Lower lobe of right lung (tissue), 2 donors: ENCODE measurements at places on chromosomes 3 and 15. TPM values are rescaled to one million over a fixed set of nuclear protein-coding genes. Genes with fewer than 3 reads are reported as not detected.

- peak; percentile 47 for DNase-seq
Observed at GRCh38 chr15:56919609-56920366, 1.3 kb downstream of the TCF12 start.

DNA sequence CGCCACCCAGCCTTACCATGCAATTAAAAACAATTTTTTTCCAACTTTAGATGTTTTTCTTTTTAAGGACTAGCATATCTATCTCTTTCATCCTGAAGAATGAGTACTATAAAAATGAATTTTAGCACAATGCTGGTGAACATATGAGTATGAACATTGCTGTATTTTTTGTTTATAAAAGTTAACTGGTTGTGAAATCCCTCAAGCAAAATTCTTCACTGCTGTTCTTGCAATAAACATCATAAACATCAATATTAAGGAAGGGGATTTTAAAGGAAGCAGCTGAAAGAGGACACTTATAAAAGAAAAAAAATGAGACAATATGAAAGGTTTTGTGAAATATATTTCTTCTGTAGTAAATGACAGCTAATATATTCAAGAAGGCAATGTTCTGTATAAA, 3.0 kb downstream of the PLSCR4 start:
- DNase-seq = no peak

DNA sequence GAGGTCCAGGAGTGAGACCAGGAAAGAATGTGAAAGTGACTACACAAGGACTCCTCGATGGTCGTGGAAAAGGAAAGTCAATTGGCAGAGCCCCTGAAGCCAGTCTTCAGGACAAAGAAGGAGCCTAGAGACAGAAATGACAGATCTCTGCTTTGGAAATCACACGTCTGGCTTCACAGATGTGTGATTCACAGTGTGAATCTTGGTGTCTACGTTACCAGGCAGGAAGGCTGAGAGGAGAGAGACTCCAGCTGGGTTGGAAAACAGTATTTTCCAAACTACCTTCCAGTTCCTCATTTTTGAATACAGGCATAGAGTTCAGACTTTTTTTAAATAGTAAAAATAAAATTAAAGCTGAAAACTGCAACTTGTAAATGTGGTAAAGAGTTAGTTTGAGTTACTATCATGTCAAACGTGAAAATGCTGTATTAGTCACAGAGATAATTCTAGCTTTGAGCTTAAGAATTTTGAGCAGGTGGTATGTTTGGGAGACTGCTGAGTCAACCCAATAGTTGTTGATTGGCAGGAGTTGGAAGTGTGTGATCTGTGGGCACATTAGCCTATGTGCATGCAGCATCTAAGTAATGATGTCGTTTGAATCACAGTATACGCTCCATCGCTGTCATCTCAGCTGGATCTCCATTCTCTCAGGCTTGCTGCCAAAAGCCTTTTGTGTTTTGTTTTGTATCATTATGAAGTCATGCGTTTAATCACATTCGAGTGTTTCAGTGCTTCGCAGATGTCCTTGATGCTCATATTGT, 6.0 kb downstream of the CCR2 start:
- no peak for DNase-seq

DNA sequence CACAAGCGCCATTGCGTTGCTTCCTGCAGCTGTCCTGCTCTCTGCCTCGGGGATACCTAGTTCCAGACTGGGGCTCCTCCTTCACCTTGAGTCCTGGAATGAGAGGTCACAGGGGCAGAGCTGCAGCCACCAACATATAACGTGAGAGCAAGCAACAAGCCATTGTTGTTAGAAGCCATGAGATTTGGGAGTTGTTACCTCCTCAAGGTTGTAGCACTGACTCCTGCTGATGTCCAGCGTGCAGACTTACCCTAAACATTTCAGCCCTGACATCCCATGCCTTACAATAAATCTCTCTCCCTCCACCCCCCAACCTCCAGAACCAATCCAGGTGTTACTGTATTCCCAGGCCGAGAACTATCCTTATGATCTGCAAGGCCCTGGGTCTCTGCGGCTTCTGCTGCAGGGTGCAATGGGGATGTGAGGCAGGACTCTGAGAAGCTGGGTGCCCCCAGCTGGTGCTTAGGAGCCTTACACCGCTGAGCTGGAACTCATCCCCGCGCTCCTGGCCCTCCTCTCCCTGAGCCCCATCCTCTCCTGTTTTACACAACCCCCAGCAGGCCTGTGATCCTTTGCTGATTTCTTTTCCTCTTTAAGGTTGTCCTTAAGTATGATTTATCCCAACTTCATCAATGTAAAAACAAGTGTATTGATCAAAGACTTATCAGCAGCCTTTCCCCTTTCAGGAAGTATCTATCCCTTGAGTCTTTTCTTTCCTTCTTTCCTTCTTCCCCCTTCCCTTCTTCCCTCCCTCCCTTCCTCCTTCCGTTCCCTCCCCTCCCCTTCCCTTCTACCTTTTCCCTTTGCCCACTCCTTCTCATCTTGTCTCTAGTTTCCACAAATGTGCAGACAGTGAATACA, 84.2 kb upstream of the ABHD2 start:
- no peak for DNase-seq

GRCh38 chr3:29241855-29242254, 39.0 kb upstream of the RBMS3 start:
- no peak for DNase-seq

DNA sequence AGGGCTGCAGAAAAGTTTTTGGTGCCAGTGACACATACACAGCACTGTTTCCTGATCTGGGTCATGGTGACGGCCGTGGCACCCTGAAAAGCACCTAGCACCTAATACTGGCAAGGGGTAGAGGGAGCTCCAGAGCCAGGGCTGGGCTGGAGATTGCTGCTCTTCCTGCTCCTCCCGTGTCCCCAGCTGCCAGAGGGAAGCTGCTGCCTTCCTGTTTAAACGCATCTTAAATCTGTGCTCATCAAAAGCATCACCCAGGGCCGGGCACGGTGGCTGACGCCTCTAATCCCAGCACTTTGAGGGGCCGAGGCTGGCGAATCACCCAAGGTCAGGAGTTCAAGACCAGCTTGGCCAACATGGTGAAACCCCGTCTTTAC, 156.7 kb upstream of the MEF2A start:
- DNase-seq = peak; percentile 78

- DNase-seq = no peak
Observed at GRCh38 chr15:59828263-59828662, 139.1 kb upstream of the BNIP2 start.

DNA sequence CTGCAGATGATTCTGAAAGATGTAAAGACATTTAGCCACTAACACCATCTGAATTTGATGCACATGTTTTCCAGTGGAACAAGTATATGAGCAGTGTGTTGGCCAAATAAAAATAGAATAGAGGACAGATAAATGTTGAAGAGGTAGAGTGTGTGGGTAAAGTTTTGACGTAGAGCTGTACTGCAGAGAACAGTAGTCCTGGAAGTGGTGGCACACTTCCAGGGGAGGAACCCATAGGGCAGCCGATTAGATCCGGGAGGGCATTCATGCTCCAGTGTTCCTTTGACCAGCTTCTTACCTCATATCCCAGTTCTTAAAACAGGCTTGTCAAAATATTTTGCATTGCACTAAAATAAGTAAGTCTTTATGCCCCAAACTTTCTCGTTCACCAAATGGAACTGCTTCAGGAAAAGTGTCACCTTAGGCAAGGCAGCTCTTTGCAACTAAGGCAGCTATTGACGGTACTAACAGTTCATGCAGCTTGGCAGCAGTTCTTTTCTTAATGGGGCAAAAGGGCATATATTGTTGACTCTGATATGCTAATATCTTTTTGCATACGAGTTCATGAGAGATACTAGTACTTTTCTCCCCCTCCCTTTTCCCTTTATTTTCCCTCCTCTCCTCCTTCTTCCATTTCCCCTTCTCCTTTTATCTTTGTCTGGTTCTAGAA, 429.3 kb upstream of the AZI2 start:
- no peak for DNase-seq

GRCh38 chr3:177382944-177383343, 185.7 kb upstream of the TBL1XR1 start:
- no peak for DNase-seq

DNA sequence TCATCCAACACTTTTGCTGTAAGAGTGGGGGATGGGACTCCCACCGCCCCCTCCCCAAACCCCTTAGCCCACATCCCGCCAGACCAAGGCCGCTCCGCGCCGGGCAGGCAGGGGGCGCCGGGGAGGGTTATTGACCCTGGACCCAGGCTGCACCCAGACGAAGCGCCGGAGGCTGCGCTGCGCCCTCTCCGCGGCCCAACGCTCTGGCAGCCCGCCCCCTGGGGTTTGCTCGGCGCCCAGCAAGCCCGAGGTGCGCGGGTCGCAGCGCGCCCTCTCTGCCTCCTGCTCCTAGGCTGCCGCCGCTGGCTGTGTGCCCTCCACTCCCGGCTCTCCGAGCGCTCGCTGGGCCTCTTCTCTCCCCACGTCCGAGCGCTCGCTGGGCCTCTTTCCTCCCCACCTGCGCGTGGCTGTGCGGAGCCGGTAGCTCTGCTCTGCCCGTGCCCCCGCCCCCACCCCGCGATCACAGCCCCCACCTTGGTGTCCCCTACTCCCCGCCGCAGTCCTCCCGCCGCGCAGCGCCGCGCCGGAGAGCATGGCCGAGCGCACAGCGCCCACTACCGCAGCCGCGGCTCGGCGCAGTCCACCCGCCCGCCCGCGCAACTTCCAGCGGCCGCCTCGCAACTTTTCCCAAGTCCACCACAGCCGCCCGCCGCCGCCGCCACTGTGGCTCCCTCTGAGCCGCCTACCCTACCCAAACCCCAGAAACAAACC, 1.2 kb downstream of the MECOM start:
- DNase-seq = peak; percentile 85

- no peak for DNase-seq
Observed at GRCh38 chr15:83312071-83312470, 27.6 kb upstream of the BNC1 start.

GRCh38 chr3:31765871-31766270, 215.2 kb downstream of the OSBPL10 start:
- no peak for DNase-seq

GRCh38 chr15:40918799-40919392, 10.2 kb upstream of the DLL4 start:
- DNase-seq = no peak

DNA sequence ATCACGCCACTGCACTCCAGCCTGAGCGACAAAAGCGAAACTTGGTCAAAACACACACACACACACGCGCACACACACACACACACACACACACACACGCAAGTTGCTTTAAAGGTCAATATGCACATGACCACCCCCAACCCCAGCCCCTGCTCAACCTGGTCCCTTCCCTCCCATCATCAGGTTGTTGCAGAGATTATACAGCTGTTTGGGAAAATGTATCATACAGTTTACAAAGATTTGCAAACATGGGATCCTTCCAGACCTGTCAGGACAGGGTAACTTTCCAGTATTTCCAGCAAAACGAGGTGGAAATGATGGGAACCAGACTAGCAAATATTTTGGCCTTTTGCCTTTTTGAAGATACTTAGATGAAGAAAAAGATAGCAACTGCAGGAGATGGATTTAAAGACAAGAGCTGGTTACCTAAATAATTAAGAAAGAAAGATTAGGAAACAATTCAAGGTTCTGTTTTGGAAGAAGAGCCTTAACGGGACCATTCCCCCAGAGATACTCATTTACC, 80.2 kb downstream of the TNIK start:
- no peak for DNase-seq

- DNase-seq = no peak
Observed at GRCh38 chr3:138578961-138579574, 15.0 kb downstream of the CEP70 start.

DNA sequence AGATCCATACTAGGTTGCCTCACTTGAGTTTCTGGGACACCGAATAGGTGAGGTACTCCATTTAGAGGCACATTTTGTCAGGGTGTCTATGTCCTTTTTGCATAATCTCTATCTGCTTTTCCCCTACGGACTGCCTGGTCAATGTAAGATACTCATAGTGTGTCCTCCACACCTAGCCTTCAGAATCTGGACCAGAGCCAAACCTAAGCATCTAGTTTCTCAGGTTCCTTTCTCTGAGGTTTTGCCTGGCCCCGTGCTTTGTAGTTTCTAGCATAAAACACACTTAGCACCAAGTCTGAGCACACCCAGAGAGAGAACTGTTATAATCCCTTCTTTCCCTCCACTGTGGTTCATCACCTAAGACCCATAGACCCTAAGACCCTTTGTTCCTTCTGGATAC, 105.9 kb upstream of the MLF1 start:
- no peak for DNase-seq

DNA sequence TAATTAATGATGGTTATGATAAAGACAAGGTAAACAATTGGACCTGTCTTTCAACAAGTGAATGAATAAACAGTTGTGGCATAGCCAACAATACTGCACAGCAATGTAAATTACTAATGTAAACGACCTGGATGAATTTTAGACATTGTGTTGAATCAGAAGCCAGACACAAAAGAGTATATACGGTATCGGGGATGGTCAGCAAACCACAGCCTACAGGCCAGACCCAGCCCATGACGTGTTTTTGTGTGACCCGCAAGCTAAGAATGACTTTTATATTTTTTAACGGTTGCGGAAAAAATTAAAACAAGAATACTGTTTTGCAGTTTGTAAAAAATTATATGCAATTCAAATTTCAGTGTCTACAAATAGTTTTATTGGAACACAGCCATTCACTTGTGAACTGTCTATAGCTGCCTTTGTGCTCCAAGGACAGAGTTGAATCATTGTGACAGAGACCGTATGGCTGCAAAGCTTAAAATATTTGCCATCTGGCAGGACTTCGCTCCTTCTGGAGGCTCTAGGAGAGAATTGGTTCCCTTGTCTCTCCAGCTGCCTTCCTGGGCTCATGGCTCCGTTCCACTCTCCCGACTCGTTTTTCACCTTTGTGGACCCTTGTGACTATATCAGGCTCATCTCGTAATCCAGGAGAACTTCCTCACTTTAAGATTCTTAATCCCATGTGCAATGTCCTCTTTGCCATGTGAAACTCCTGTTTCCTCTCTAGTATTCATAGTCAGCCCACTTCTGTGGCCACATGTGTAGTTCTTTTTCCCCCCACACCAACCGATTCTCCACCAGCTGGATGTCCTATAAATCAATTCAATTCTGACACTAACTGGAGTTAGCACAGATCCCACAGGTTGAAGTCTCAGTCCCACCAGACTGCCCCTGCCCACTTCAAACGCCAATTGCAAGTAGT, 72.7 kb downstream of the CMTM8 start:
- DNase-seq = no peak

- no peak for DNase-seq
Observed at GRCh38 chr15:85463276-85463892, 83.0 kb downstream of the AKAP13 start.

GRCh38 chr3:7205962-7206361, 345.0 kb downstream of the GRM7 start:
- no peak for DNase-seq

- DNase-seq = no peak
Observed at GRCh38 chr3:167811031-167811430, 75.5 kb downstream of the SERPINI1 start.

DNA sequence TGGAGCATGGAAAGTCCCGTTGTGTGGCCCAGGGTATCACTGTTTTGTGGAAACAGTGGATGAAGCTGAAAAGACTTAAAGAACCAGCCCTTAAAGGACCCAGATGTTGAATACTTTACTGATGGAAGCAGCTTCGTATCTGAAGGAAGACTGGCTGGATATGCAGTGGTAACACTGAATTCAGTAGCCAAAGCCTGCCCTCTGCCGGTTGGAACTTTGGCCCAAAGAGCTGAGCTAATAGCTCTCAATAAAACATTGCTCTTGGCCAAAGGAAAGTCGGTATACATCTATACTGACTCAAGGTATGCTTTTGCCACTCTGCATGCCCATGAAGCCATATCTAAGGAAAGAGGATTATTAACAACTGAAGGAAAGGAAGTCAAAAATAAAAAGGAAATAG, 885.4 kb downstream of the PDCD6IP start:
- peak; percentile 76 for DNase-seq

Gene PLSCR2
- total RNA-seq = 0.86 TPM

Gene ADGRG7
- not detected for total RNA-seq

Gene NEK4
- total RNA-seq = 25.1 TPM

Gene CHRD
- total RNA-seq = 4.1 TPM

Gene CAMK2N2
- total RNA-seq = not detected

Gene CPEB1
- total RNA-seq = 2.7 TPM

Gene ATP13A4
- 188 TPM for total RNA-seq
